Natural killer cell (primary cell): ENCODE measurements at places on chromosomes 1 and 21. TPM values are rescaled to one million over a fixed set of nuclear protein-coding genes. Genes with fewer than 3 reads are reported as not detected.

GRCh38 chr1:93566227-93566626, 115.4 kb downstream of the BCAR3 start:
- no peak overlapping the region for H3K27ac ChIP-seq
- H3K36me3 ChIP-seq: no peaks in the 10 kb centered on the region
- no peaks in the 10 kb centered on the region for H3K4me1 ChIP-seq
- H3K4me3 ChIP-seq: no peak overlapping the region
- no peak for DNase-seq

DNA sequence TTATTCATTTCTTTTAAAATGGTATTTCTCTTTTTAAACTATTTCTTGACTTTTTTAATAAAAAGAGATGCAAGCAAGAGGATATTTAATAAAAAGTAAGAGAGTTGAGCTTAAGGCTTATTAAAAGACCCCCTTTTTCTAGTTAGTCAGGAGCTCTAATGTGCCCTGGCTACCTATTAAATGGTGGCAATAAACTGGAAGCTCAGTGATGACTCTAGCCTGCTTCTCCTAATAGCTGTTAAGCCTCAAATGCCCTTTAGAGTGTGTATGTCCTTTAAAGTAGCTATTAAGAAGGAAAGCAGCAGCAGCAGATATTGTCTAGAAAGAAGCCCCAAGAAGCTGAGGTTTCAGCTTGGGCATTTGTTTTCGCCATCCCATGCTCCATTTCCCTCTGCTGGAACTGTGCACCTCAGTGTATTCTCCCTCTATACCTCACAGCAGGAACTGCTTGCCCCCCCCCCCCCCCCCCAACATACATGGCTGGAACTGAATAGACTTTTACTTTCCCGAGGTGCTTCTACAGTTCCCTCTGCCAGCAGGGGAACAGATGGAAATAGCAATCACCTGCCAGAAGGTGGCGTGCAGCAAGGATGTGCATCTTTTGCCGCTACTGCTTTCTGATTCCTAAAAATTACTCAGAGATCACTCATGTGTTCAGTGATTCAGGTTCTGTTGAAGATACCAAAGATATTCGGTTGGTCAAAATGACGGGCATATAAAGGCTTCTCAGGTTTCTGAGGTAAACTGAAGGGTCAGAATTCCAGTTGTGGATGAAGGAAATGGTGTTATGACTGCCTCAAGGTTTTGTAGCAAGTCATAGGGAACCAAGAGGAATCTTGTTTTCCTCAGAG, 2.5 kb downstream of the RGS4 start:
- no peak overlapping the region for H3K4me3 ChIP-seq
- peak; percentile 56 for DNase-seq
- H3K4me1 ChIP-seq: no peaks in the 10 kb centered on the region
- no peaks in the 10 kb centered on the region for H3K36me3 ChIP-seq
- H3K27me3 ChIP-seq: peaks cover 7% of the 10 kb centered on the region

DNA sequence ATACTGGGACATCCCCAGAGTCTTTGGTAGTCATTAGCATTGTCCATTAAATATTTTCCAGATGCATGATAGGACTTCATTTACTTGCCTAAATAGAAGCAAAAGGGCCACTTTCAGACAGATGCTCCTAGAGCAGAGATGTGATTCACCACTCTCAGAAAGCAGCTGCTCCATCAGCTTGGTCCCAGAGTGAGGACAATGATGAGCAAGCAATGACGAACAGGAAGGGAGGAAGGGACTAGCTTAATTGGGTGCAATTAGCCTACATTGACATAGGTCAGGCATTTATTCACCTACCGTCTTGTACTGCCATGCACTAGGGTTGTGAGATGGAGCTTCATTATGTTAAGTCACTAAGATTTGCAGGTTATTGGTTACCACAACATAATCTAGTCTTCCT, 85.1 kb upstream of the PLXNA2 start:
- DNase-seq: no peak
- H3K4me3 ChIP-seq: no peak overlapping the region
- H3K27me3 ChIP-seq: no peaks in the 10 kb centered on the region
- no peak overlapping the region for H3K27ac ChIP-seq
- no peaks in the 10 kb centered on the region for H3K36me3 ChIP-seq

DNA sequence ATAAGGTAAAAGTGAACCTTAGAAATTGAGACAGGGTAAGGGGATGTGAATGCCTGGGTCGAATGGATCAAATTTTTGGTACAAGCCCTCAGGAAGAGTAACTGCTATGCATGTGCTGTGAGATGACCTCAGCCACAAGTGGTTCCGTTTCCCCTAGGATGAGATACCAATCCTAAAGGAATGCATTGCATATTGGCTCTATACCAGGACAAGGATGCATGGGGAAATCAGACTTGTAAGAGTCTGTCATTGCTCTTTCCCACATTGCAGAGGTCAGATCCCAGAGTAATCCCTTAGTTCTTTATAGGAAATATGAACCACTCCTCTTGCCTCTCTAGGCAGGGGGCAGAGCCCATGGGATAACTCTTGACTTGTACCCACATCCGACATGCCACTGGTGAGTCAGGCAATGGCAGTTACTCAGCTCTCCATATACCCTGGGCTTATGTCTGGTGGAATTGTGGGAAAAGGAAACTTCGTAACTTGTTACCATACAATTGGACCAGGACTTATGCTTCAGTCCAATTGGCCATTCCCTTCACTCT, 428.3 kb upstream of the ZRANB2 start:
- H3K27me3 ChIP-seq: no peaks in the 10 kb centered on the region
- no peaks in the 10 kb centered on the region for H3K36me3 ChIP-seq
- no peak overlapping the region for H3K27ac ChIP-seq
- H3K4me1 ChIP-seq: no peaks in the 10 kb centered on the region
- H3K4me3 ChIP-seq: no peak overlapping the region
- DNase-seq: no peak

GRCh38 chr1:156838972-156839371, 19.9 kb downstream of the INSRR start:
- DNase-seq: peak; percentile 76
- H3K36me3 ChIP-seq: no peaks in the 10 kb centered on the region
- H3K4me1 ChIP-seq: peaks cover 10% of the 10 kb centered on the region
- peaks cover 10% of the 10 kb centered on the region for H3K27me3 ChIP-seq
- H3K4me3 ChIP-seq: no peak overlapping the region

- no peaks in the 10 kb centered on the region for H3K36me3 ChIP-seq
- no peak overlapping the region for H3K4me3 ChIP-seq
- H3K4me1 ChIP-seq: no peaks in the 10 kb centered on the region
These were observed 29.7 kb upstream of the KIRREL1 start for GRCh38 chr1:157963713-157964112.

Gene PDZK1
- total RNA-seq: 2.9 TPM

Gene INTS3
- total RNA-seq: 44.5 TPM

Gene KRTAP10-3
- not detected for total RNA-seq
